ENCODE measurements at places on chromosomes 1 and 21.

DNA sequence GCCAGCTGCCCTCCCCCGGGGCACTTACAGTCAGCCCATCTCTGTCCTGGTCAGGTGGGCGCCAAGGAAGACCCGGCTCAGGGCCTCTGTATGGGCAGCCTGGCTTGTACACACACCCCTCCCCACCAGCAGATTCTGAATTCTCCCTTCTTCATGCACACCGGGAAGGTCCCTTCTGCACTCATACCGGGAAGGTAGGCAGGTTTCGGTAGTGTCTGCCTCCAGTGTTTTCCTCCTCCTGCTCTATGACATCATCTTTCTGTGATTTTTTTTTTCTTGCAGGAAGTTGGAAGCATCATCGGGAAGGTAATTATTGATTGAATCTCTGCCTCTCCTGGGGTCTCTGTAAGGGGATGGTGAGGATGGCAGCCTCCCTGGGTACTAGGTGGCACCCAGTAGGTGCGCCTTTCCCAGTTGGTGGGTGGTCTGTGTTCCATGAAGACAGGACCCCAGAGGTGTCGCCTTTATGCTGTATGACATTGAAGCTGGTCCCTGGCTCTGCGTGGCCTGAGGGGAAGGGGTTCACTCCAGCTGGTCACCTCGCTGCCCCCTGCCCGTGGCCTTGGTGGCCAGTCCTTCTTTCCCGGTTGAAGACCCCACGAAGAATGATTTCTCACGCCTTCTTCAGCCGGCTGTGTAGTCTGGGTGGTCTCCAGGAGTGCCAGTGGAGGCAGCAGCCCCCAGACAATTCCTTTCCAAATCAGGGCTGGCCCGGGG is 82.1 kb upstream of the COL6A1 start:
- DNase-seq, result no peak

DNA sequence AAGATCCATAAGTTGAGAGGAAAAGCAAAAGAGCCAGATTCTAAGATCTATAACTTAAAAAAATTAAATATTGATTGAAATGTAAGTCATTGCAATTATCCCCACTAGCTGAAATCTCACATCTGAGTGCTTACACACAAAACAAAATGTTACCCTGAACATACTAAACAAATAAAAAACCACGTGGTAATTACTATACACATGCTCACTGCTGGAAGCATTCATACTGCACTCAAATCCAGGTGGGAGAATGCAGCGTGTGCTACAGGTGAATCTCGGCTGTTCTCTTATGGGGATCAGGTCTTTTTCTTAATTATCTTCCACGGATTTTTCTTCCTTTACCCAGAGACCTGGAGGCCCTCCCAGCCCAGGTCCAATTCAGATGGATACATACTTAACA is 74.3 kb downstream of the SDC3 start:
- no peak for DNase-seq

DNA sequence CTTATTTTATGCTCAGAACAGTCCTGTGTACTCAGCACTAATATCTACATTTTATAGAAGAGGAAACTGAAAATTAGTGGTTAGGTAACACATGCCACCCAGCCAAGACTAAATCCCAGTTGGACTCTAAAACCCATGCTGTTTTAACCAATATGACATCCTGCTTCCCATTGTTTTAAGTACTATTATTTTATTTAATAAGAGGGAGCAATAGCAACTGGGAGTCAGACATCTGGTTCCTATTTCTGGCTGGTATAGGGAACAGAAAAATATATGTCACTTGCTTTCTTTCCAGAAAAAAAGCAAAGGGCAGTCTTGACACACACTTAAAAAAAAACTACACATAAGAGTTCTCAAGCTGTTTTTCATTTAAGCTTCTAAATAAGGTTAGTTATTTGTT is 11.9 kb downstream of the KLHL12 start:
- DNase-seq, result no peak

GRCh38 chr1:9649769-9650168 is 1.8 kb upstream of the PIK3CD start:
- no peak for DNase-seq

DNA sequence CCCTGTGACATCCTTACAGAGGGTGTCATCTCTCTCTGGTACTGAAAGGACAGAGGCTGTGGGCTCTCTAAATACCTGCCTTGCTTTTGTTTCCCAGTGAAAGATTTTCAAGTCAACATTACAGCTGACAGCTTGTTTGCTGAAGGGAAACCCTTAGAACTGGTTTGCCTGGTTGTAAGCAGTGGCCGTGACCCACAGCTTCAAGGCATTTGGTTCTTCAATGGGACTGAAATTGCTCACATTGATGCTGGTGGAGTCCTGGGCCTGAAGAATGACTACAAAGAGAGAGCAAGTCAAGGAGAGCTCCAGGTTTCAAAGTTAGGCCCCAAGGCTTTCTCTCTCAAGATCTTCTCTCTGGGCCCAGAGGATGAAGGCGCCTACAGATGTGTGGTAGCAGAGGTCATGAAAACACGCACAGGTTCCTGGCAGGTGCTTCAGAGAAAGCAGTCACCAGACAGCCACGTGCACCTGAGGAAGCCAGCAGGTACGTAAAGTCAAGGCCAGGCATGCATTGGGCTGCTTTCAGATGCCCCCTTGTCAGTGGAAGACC is 11.8 kb downstream of the CD101 start:
- DNase-seq, result no peak

DNA sequence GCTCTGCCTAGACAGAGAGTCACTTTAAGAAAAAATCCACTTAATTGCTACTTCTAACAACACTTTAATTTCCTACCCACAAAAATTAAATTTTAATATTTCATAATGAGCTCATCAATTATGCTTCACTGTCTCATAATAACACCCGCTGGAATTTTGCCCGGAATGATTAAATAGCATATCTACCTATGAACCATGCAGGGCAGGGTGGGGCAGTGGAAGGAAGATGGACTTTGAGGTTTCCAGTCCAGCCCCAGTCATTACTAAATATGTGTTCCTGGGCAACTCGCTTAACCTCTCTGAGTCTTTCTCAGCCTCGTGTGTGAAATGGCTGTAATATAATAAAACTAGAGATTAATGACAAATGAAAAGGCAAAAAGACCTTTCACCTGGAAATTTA is 32.8 kb upstream of the SLC45A1 start:
- no peak for DNase-seq

GRCh38 chr1:224762046-224762445 is 145.9 kb downstream of the CNIH3 start:
- DNase-seq, result no peak

DNA sequence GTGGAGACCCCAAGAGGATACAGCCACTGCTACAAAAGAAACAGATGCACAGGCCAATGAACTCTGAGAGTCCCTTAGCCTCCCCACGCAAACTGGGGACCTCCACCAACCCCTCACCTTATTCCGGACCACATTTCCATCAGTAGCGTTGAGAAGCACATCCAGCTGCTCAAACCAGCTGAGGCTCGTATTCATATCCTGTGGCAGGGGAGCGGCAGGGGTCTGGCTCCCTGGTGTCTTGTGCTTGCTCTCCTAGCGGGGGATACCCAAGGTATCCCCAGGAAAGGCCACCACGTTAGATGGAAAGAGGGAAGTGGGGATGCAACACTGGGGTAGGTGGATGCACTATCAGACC is 481 bp downstream of the CCDC163 start:
- no peak for DNase-seq

DNA sequence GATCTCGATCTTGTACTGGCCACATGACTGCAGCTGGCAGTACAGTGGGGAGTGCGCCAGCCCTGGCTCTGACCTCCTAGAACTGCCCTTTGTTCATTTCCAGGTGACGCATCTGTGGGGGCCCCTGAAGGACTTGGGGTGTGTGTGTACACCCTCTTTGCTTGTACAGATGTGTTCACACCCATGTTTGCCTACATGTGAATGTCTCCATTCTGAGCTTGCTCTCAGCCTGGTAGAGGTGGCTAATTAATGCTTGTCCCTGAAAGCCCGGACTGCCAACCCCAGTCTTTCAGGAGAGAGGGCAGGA is 19.8 kb downstream of the TNFRSF1B start:
- DNase-seq, result no peak

DNA sequence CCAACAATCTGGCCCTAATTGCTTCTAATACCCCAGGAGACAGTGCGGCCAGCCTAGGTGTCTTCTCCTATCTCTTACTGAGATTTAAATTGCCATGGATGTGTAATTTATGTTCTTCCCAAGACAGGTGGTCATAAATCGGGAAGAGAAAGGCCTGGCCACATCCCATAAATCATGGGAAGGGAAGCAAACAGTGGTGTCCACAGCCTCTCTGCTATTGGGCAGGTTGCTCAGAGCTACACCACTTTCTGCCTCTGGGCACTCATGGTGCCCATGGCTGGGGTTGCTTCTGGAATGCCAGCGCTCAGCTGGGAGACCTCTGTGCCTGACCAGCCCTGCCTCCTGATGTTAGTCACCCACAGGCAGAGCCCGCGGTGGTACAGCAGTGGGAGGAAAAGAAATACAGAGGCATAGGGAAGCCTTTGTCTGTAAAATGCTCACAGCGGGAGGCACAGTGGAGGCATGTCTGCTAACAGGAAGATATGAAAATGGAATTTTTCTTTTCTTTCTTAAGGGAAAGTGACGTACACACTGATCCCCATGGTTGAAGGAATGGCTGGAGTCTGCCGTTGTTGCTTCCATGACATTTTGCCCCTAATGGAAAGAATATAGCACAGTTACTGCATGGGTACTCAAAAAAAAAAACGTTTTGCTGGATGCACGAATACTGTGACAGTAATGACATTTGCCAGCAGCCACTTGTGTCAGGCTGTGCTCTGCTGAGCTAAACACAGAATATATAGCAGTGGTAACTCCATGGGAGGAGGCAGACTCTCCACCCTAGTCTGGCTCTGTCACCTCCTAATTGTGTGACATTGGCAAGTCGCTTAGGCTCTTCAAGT is 21.9 kb downstream of the MTARC1 start:
- no peak for DNase-seq

GRCh38 chr1:9835404-9835757 is 11.6 kb upstream of the CLSTN1 start:
- DNase-seq, result no peak

DNA sequence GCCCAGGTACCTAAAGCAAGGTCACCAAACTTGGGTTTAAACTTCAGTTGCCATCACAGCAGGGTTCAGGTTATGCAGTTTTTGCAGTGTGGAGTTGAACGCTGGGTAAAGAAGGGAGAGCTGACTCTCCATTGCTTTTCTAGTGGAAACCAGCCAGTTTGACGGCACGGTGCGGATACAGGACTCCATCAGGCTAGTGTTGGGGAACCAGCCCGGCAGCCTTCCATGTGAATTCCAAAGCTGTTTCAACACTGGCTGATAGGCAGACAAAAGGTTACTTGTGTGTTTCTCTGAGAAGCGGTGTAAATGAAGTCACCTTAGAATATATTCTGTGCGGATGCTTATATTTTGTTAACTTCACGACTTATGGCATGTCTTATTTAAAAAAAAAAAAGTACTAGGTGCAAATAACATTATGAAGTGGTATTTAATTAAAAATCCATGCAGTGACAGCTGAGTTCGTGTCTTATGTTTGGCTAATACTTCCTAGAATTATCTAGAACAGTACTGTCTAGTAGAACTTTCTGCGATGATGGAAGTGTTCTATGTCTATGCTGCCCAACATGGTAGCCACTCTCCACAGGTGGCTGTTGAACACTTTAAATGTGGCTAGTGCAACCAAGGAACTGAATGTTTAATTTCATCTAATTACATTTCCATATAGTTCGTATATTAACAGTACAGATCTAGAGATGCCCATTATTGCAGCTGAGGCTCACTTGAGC is 29.9 kb upstream of the RCAN3 start:
- no peak for DNase-seq

GRCh38 chr1:107151295-107151694 is 10.5 kb downstream of the NTNG1 start:
- no peak for DNase-seq

DNA sequence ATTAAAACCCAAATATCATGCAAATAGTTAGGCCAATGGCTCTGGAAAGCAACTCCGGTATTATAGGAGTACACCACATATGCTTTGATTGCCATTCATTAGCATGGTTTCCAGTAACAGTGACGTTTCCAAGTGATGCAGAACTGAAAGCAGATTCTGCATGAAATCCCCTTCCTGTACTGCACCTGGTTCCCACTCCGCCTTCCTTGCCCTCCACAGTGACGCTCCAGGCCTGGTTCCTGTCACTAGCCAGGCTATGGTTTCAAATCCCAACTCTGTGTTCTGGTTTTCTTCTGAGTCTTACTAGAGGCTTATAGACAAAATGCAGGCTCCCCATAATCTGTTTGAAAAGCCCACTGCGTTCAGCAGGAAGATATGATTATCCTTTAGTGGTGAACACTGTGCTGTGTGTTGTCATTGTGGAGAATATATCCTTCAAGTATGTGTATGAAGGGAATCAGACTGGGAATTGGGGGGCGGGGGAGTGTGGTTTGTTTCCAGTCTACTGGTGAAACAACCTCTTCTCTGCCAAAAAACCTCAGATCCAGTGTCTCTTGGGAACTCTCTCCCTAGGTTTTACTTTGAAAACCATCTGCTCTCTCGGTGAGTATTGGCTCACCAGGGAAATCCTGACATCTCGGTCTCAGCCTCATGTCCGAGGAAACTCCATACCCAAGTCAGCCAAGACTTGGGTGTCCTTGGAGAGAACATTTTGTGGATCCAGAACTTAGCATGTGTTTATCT is 78.7 kb downstream of the TYW3 start:
- DNase-seq, result no peak

GRCh38 chr1:162703708-162704107 is 71.4 kb downstream of the DDR2 start:
- DNase-seq, result no peak

DNA sequence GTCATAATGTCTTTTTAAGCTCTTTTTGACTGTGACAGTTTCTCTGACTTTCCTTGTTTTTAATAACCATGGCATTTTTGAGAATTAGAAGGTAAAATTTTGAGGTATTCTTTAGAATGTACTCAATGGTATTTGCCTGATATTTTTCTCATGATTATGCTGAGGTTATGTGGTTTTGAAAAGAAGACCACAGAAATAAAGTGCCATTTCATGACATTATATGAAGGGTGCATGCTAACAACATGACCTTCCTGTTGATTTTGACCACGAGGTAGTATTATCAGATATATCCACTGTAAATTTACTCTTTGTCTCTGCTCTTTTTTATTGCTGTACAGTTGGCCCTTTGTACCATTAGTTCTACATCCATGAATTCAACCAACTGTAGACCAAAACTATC is 1418.5 kb downstream of the PLA2G4A start:
- no peak for DNase-seq

DNA sequence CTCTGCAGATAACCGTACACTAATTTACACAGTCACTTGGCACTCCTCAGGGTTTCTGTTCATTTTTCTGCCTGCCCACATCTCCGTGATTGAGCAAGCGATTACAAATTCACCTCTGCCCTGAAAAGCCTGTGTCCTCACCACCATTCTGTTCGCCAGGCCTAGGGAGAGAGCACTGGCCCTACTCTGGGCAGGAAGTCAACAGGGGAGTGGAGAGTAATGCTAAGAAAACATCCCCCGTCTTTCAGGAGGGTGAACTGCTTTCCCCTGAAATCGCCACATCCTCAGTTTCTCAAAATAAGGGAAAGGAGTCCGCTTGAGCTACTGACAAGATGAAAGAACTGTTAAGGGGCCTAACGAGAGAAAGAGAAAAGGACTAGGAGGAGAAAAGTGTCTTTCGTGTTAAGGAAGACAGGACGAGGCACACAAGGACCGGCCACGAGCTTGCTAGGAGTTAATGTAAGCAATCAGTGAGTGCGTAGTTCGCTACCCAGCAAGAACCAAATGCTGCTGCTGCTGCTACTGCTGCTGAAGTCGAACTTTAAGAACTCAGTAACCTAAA is 632 bp downstream of the PEX19 start:
- no peak for DNase-seq

GRCh38 chr1:29469457-29469856 is 233.1 kb downstream of the PTPRU start:
- no peak for DNase-seq

All from activated B cell treated with CpG ODN at 0.5 μM for 24 hours (primary cell).